HFF-Myc (cell line): ENCODE measurements at places on chromosomes 16 and 17.

- DNase-seq: no peak
Measured at GRCh38 chr17:45334701-45335677, 18.2 kb upstream of the MAP3K14 start.

DNA sequence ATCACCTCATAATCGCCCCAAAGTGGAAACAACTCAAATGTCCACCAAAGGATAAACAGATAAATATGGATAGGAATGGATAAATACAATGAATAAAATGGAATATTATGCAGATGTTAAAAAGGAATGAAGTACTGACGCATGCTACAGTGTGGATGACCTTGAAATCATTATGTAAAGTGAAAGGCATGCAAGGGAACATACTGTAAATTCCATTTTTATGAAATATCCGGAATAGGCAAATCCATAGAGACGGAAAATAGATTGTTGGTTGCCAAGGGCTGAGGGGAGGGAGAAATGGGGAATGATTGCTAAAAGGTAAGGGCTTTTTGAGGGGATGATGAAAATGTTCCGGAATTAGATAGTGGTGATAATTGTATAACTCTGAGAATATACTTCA is 36.0 kb downstream of the STAT5B start:
- no peak for DNase-seq

DNA sequence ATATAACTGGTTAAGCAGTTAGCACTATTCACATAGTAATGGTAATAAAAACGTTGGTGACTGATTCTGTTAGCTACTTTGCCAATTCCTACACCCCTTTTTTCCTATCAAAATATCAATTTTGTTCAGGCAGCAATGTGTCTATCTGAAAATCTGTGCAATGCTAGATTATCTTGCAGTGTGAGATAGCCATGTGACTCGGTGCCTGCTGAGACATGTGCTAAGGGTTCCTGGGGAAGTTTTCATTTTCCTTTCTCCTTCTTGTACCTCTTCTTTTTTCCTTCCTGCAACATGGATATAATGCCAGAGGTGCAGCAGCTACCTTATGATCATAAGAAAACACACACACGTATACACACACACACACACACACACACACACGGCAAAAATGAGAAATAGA is 100.5 kb upstream of the SHISA6 start:
- DNase-seq: no peak

- DNase-seq: no peak
Measured at GRCh38 chr17:18122990-18123753, 14.6 kb downstream of the MYO15A start.

GRCh38 chr16:80569440-80570105 is 28.8 kb downstream of the DYNLRB2 start:
- DNase-seq: no peak

- DNase-seq: no peak
Measured at GRCh38 chr16:70556063-70556462, 32.4 kb downstream of the SF3B3 start.

GRCh38 chr17:19386974-19387920 is at the start of gene MFAP4:
Gene MFAP4, minus strand, starts transcription at chr17:19387190. Its CDS starts 35 bp downstream, at chr17:19387155.
- peak; percentile 94 for DNase-seq

GRCh38 chr17:30290077-30290476 is 1.7 kb downstream of the BLMH start:
- DNase-seq: no peak

GRCh38 chr16:53721017-53721416 is 17.1 kb downstream of the FTO start:
- no peak for DNase-seq

DNA sequence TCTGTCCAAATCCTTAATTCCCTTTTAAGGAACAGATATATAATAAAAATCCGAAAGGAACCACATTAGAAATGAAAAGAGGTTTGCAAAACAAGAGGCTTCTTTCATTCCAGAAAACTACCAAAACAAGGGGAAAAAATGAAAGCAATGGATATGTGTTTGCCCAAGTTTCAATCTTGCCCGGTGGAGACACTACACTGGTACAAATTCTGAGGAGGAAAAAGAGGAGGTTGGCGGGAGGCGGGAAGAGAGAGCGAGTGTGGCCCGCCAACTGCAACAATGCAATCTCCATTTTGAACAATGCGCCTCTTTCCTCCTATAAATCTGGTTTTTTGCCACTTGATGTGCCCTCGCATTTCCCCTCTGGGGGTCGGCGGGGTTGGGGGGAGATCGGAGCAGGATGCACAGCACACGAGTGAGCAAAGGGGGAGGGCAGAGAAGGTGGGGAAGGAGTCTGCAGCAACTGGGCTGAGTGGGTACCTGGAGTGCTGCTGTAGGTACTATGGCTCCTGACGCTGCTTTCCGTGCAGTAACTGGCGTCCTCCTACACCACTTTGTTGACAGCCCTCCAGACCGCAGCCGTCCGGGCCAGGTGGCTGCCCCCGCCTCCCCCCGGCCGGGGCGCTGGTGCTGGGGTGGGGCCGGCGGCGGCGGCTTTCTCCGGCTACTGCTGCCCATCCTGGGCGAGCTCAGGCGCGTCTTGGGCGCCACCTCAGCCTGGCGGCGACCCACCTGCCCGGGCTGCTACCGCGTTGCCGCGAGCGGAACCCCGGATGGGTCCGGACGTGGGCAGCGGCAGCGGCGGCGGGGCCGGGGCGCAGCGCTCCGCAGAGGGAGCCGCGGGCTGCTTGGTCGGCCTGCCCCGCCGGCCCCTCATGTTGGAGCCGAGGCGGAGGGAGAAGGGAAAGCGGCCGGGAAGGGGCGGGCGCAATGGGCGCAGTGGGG is 93.8 kb upstream of the PLEKHM1 start:
- no peak for DNase-seq

GRCh38 chr17:68296217-68297191 is 5.2 kb downstream of the ARSG start:
- DNase-seq: no peak

- DNase-seq: no peak
Measured at GRCh38 chr17:40122999-40123810, 1.4 kb downstream of the MSL1 start.

- DNase-seq: no peak
Measured at GRCh38 chr17:5291683-5292350, 9.7 kb downstream of the RABEP1 start.

DNA sequence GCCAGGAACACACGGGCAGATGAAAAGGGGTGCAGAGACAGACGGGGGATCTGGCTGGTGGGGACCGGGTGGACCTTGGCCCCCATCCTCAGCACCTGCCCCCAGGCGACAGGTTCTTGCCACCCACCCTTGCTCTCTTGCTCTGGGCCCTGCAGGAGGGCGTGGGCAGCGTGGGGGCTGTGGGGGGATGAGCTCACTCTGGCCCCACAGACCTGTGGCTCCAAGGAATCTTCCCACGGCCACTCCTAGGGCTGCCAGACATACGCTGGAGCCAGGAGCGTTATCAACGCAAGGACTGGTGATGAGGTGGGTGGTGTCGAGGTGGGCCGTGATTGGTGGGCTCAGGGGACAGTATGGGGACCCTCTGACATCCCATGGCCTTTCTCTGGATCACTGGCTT is 6.3 kb downstream of the CTRB1 start:
- no peak for DNase-seq

GRCh38 chr17:15884731-15885130 is 60.2 kb upstream of the ADORA2B start:
- no peak for DNase-seq

GRCh38 chr17:74757931-74758847 is 9.8 kb downstream of the NHERF1 start:
- DNase-seq: no peak

- no peak for DNase-seq
Measured at GRCh38 chr17:64472564-64472963, 23.6 kb downstream of the MILR1 start.

- no peak for DNase-seq
Measured at GRCh38 chr17:33756021-33756420, 462.9 kb upstream of the ASIC2 start.
